ENCODE measurements at places on chromosomes 7 and 10.
A peak's percentile ranks its signal among the peaks of the same experiment; 100 is the strongest.

DNA sequence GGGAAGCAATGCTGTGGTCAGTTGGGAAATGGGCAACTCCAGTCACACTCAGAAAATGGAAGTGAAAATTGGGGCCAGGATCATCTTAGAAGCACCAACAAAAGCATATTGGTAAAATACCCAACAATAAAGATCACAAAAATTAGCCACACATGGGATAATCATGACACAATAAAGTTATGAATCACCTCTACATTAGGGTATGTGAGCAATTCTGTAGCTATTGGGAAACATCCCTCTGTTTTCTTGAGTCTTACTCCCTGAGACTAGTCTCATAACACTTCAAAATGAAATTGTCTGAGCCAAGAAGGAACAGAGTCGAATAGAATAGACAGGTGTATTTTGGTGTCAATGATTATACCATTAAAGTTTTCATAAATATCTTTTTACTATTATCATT, 178.3 kb downstream of the DYNC1I1 start:
- DNase-seq = no peak

DNA sequence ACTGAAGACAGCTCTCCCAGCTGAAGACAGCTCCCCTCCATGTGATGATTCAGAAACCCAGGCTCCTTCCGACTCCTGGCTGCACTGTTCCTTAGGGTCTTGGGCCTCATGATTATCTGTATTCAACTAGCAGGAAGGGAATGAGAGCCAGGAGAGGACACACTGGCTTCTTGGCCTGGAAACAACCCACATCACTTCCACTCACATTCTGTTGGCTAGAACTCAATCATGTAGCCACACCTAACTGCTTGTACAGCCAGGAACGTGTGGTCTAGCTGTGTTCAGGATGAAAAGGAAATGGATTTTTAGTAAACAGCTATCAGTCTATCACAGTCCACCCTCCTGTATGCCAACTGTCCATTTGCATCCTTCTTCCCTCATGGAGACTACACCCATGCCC, 30.5 kb upstream of the XPNPEP1 start:
- DNase-seq = no peak

- DNase-seq = no peak
Measured at GRCh38 chr10:97512993-97513392, 14.3 kb downstream of the UBTD1 start.

DNA sequence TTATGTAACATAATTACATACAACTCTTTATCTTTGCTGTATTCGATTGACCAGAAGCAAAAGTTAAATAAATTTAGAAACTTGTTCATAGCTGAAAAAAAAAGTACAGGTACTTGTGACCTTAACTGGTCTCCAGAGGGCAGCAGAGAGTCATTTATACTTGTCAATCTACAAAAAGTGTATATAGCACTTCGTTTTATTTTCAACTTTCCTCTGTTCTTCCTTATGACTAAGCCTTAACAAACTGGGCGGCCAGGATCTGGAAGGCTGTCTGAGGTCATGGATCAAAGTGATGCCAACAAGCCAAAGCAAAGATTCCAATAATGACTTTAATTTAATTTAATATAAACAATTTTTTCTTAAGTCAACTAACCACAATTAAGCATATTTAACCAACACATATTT, 29.8 kb downstream of the C10orf67 start:
- DNase-seq = peak; percentile 81

DNA sequence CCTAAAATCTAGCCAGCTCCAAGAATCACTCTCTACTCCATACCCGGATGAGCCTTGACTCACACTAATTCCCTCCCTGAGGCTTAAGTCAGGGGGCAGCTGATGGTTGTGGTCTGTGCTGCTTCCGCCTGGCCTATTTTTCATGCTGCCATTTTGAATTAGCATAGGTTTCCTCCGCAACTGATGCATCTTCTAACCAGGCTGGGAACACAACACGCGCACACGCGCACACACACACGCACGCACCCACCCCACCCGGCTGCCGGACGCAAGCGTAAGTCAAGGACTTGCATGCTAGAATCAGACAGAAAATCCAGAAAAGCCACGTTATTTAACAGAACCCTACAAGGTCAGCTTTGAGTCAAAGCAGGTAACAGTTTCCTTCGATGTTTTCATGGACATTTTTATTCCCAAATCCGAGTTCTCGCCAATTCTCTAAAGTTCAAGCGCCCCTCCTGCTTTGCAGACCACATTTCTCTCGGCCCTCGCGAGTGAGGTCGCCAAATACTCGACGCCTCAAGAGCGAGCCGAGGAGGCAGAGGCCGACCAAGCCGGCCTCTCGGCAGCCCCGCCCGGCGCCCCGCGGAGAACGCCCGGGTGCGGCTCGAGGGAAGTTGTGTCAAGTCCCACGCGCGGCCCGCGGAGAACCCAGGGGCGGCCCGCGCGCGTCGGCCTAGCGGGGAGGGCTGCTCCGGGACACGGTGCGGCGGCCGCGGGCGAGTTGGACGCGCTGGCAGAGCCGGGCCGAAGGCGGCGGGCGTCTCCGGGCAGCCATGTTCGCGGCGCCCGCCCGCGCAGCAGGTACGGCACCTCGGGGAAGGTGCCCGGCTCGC, 961 bp downstream of the SCRN1 start:
- peak; percentile 88 for DNase-seq

- no peak for DNase-seq
Measured at GRCh38 chr10:79188154-79188965, 119.6 kb downstream of the ZMIZ1 start.

DNA sequence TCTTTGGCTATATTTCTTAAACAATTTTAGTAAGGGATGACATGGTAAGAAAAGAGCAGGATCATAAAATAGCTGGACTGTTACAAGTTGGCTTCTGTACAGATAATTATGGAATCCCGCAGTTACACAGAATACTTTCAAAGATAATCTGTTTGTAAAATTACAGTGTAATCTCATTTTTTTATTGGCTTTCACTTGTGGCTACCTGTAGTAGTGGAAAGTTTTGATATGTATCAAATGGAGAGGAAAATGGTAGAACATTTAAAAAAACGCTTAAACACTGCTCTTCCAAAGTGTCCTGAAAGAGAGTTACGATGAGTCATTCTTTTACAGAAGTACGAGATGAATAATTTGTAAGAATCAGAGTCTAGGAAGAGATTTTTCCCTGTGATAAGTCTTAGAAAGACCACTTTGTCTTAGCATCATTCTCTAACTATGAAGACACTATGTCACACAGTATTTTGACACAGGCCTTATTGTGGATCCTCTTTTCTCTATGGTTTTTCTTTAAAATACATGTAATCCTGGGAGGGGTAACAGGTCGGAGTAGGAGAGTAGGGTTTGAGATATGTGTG, 215.0 kb upstream of the DKK1 start:
- no peak for DNase-seq

DNA sequence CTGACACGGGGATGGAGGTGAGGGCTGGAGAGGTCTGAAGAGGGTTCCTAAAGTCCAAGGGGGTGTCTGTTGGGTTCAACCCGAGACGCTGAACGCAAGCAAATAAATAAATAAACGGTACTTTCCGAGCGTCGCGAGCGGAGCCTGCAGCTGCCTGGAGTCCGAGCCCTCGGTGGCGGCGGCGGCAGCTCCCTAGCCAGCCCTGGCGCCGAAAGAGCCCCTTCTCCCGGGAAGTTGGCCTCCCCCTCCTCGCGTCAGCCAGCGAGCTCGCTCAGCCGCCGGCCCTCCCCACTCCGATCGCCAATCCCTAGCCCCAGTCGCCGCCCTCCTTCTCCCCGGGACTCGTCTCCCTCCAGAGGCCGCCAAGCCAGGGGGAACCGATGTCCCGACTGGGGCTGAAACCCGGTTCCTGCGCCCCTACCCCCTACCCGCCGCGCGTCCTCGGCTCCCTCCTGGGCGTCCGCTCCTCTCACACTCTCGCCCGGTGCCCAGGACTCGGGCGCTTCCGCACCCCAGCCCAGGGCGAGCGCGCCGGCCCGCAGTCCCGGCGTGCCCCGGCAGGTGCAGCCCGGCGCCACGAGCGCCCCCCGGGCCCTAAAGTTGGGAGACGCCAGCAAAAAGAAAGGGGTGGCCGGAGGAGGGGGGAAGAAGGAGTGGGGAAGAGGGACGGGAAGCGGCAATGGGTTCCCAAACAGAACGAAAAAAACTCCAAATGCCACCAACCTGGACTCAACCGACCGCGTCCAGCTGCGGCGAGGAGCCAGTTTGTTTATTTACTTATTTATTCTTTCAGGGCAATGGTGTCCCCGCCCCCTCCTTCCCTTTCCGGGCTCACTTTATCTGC, at the start of gene GFRA1:
TSS of gene GFRA1 (minus strand) at position 767 of the 844 bp plus-strand sequence. CDS start 1,177 bp downstream, outside the sequence.
- DNase-seq = peak; percentile 61

GRCh38 chr7:73303546-73303945, 5.1 kb downstream of the NSUN5 start:
- no peak for DNase-seq

DNA sequence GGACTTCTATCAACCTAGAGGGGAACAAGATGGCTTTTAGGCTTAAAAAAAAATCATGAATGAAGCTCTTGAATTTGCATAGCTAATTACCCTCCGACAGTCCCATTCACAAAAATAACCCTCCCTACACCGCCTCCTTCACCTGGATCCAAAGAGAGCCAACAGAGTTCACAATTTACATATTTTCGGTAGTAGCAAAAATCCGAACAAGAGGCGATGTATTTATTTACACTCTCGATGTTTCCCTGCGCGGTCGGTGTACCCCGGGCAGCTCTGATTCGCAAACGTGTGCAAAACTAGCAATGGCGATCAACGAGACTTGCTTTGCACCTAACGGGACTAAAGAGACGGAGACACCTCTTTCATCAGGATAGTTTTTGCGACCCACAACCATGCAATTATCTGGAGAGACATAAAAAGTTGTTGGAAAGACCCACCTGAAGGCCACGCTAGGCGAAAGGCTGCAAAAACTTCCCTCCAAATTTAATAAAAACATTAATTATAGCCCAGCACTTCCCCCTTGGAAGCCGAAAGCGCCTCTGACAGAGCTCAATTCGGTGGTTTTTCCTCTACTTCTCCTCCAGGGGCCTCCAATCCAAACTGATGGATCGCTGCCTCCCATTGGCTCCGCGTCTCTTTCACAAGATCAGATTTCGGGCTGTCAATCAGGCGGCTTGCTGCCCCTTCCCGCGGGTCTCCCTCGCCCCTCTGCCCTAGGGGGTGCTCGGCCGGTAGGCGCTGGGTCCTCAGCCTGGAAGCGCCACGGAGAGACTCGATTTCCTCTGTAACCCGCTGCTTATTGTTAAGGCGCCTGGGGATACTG, at the start of gene ETV1:
TSS of gene ETV1 (minus strand) at position 541 of the 823 bp plus-strand sequence. CDS start 614 bp downstream, outside the sequence.
- DNase-seq = peak; percentile 56

GRCh38 chr7:102856036-102856435, 56.8 kb upstream of the LRRC17 start:
- DNase-seq = no peak

GRCh38 chr10:126659750-126660149, 10.7 kb downstream of the C10orf90 start:
- DNase-seq = no peak

All from EL (cell line).